ENCODE measurements at places on chromosomes 3 and 15. TPM values are rescaled to one million over a fixed set of nuclear protein-coding genes. Genes with fewer than 3 reads are reported as not detected.

SLC15A2 gene
- 0.44 TPM for total RNA-seq

LRTM1 gene
- not detected for total RNA-seq

HDAC11 gene
- 6.1 TPM for total RNA-seq

PLA2G4E gene
- not detected for total RNA-seq

PLSCR4 gene
- 0.78 TPM for total RNA-seq

GRAMD2A gene
- not detected for total RNA-seq

SH2D7 gene
- total RNA-seq: not detected

IGSF10 gene
- 0.22 TPM for total RNA-seq

MEIS2 gene
- total RNA-seq: not detected

- peaks cover 37% of the 10 kb centered on the region for H3K27me3 ChIP-seq
- DNase-seq: no peak
- no peak overlapping the region for H3K4me3 ChIP-seq
- H3K27ac ChIP-seq: no peak overlapping the region
- H3K36me3 ChIP-seq: no peaks in the 10 kb centered on the region
- H3K4me1 ChIP-seq: no peaks in the 10 kb centered on the region
Measured at GRCh38 chr3:142982038-142982773, 18.7 kb upstream of the PAQR9 start.

DNA sequence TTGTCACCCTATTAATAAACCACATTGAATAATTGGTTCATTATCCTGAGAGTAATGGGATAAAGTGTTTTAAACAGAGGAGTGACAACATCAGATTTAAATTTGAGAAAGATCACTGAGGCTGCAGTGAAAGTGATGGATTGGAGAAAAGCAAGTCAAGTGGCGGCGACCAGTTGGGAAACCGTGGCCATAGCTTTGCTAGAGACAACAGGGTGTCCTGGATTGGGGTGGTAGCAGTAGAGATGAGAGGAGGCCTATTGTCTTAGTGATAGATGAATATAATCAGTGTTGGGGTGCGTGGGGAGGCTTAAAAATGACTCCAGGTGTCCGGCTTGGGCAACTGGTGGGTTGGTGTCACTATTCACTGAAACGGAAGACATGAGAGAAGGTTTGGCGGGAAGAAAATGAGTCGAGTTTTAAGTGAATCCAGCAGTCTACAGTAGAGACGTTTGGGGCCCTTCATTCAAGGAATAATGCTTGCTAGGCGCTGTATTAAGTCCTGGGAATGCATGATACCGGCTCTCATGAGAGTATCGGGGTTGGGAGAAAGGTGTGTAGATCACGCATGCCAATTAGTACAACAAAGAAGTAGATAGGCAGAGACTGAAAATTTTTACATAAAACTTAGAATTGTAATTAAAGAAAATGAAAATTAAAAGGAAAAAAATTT is 819 bp downstream of the NEK4 start:
- peak overlapping the region; percentile 82 for H3K4me3 ChIP-seq
- H3K36me3 ChIP-seq: no peaks in the 10 kb centered on the region
- peak overlapping the region; percentile 91 for H3K27ac ChIP-seq
- DNase-seq: no peak
- H3K4me1 ChIP-seq: peaks cover 23% of the 10 kb centered on the region

DNA sequence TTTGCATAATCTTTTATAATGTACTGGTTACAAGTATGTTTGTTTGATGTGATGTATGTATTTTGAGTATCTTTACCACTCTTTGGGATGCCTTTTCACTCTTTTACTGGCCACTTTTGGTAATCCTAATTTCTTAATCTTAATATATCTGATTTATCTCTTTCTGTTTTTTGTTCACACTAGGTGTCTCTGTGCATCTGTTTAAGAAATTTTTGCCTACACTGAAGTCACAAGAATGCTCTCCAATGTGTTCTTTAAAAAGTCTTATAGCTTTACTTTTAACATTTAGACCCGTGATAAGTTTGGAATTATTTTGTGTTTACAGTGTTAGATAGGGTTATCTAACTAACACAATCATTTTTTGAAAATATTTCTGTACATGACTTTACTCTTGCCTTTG is 659.1 kb downstream of the SI start:
- no peak overlapping the region for H3K27ac ChIP-seq
- DNase-seq: no peak
- H3K36me3 ChIP-seq: no peaks in the 10 kb centered on the region
- no peaks in the 10 kb centered on the region for H3K27me3 ChIP-seq

DNA sequence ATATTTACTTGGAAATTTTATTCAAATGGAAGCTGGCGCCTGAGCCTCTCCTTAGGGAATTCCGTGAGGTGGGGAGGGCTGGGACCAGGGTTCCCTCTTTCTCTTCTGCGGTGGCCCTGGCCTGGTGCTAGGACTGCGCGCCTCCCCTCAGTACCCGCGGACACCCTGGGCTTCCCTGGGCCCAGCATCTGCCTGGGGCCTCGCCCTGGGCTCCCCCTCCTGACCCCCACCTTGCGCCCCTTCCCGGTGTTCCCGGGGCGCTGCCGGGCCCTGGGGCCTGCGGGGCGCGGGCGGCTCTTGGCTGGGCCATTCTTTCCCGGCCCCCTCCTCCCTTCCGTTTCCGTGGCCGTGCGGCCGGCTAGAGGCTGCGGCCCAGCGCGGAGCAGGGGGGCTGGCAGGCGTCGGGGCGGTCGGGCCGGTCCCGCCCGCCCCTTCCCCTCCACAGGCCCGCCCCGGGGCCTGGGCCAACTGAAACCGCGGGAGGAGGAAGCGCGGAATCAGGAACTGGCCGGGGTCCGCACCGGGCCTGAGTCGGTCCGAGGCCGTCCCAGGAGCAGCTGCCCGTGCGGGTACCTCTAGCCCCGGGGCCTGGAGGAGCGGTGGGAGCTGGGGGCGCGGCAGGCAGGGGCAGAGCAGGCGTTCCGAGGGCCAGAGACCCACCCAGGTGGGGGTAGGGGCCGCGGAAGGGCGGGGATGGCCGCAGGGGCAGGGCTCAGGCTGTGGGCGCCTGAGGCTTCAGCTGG is at the start of gene FES:
Gene FES, plus strand, starts transcription at position 529 of the 743 bp plus-strand sequence. CDS start 542 bp downstream, outside the sequence.
- H3K36me3 ChIP-seq: no peaks in the 10 kb centered on the region
- H3K27me3 ChIP-seq: peaks cover 5% of the 10 kb centered on the region
- peaks cover 9% of the 10 kb centered on the region for H3K4me1 ChIP-seq
- H3K4me3 ChIP-seq: peak within 1 kb of the TSS; percentile 81
- DNase-seq: no peak

DNA sequence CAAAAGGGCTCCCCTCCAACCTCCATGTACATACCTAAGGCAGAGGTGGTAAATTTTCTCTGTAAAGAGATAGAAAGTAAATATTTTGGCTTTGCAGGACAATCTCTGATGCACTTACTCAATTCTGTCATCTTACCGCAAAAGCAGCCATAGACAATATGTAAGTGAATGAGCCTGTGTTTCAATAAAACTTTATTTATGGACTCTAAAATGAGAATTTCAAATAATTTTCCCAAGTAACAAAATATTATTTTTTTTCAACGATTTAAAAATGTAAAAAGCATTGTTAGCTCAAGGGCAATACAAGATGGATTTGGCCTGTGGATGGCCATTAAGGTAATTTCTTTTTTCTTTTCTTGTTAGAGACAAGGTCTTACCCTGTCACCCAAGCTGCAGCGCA is 44.7 kb downstream of the SHQ1 start:
- peaks cover 3% of the 10 kb centered on the region for H3K36me3 ChIP-seq
- H3K4me1 ChIP-seq: peaks cover 9% of the 10 kb centered on the region
- no peaks in the 10 kb centered on the region for H3K27me3 ChIP-seq
- no peak overlapping the region for H3K27ac ChIP-seq
- no peak for DNase-seq

DNA sequence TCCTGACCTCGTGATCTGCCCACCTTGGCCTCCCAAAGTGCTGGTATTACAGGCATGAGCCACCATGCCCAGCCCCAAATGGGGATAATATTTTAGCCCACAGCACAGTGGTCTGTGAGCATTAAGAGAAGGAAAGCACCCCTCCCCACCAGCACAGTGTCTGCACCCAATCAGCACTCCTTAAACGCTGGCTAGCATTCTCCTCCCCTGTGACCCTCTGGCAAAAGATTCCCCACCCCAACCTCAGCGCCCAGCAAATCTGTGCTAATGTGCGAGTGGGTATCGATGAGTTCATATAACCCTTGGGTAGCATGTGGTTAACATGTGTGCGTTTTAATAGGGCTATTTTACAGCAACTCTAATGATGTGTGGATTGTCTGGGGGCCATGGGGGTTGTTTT is 18.3 kb upstream of the EPHB3 start:
- H3K27ac ChIP-seq: no peak overlapping the region
- peaks cover 37% of the 10 kb centered on the region for H3K27me3 ChIP-seq
- H3K4me3 ChIP-seq: no peak overlapping the region
- H3K4me1 ChIP-seq: peaks cover 16% of the 10 kb centered on the region

DNA sequence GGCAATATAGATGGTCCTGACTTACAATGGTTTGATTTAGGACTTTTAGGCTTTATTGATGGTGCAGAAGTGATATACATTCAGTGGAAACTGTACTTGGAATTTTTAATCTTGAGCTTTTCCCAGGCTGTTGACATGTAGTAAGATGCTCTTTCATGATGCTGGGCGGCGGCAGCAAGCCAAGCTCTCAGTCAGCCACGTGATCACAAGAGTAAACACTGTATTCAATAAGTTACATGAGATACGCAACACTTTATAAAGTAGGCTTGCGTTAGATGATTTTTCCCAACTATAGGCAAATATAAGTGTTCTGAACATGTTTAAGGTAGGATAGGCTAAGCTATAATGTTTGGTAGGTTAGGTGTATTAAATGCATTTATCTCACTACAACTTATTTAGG is 17.9 kb downstream of the PARP9 start:
- H3K27ac ChIP-seq: peak overlapping the region; percentile 56
- DNase-seq: no peak
- H3K36me3 ChIP-seq: peaks cover 12% of the 10 kb centered on the region
- peaks cover 6% of the 10 kb centered on the region for H3K4me1 ChIP-seq
- H3K27me3 ChIP-seq: no peaks in the 10 kb centered on the region

DNA sequence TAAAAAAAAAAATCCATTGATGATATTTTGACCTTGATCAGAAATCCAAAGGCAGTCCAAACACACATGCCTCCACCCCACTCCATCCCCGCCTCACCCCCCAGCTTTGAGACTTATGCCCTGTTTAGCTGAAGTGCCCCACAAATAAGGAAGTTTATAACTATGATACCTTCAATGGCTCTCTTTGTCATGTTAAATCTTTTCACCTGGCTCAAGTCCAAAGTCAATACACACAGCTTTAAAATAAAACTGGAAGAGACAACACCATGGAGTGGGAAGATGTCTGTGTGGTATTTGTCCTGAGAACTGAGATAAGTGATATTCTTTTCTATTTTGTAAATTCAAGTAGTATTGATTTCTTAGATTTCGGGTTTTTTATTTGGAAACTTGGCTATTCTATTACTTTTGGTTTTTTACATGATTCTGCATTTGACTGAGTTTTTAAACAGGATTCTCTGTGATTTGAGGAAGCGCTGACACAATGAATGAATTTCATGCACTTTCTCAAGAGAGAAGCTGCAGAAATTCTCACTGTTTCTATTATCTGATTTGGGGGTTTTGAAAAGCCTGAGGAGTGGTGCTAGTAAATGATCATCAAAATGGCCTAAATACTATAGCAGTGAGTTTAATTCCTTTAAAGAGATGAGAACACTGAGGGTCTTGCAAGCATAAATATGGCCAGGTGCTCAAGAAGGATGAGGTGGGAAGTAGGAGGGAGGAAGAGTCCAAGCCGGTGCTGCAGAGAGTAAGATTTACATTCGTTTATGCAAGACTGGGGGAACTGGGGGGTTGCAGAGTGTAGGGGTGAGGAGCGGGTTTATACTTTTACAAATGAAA is 5.2 kb downstream of the FOXB1 start:
- H3K27me3 ChIP-seq: peaks cover 74% of the 10 kb centered on the region
- no peak overlapping the region for H3K4me3 ChIP-seq
- H3K27ac ChIP-seq: no peak overlapping the region

DNA sequence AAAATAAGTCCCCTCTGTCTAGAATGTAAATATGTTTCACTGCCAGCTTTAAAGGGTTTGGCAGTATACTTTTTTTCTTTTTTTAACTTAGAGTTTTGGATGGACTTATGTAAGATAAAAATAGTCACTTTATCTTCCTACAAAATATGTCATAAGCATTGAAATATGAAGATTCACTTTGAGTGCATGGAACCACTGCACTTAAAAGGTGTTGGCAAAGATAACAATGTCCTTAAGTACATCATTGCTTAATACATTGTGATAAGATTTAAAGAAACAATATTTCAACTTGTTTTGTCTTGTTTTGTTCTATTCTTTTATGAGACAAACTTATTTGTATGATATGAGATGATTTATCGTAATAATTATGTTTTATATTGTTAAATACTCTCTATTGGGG is 66.3 kb upstream of the NAALADL2 start:
- no peaks in the 10 kb centered on the region for H3K27me3 ChIP-seq
- H3K4me3 ChIP-seq: no peak overlapping the region
- no peaks in the 10 kb centered on the region for H3K4me1 ChIP-seq
- no peak overlapping the region for H3K27ac ChIP-seq
- H3K36me3 ChIP-seq: no peaks in the 10 kb centered on the region

DNA sequence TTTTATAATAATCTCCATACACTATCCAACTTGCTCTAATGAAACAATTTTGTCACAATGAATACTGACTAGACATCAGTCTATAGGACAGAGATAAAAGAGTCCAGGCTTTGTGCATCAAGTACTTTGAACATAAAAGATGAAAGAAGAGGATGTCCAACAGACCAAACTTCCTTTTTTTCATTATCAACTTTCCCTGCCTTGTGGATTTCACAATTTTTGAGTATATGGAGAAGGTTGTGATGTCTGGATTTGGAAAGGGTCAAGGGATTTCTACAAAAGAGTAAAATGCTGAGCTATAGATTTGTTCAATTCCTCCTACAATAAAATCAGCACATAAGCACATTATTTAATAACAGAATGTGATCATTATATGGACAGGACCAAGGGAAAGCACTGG is 25.7 kb downstream of the CD47 start:
- peaks cover 7% of the 10 kb centered on the region for H3K36me3 ChIP-seq
- peaks cover 48% of the 10 kb centered on the region for H3K4me1 ChIP-seq
- peak overlapping the region; percentile 25 for H3K4me3 ChIP-seq
- peak overlapping the region; percentile 51 for H3K27ac ChIP-seq
- H3K27me3 ChIP-seq: no peaks in the 10 kb centered on the region

- H3K27me3 ChIP-seq: no peaks in the 10 kb centered on the region
- H3K4me3 ChIP-seq: no peak overlapping the region
- H3K27ac ChIP-seq: no peak overlapping the region
- no peaks in the 10 kb centered on the region for H3K36me3 ChIP-seq
- DNase-seq: no peak
- H3K4me1 ChIP-seq: peaks cover 26% of the 10 kb centered on the region
Measured at GRCh38 chr3:152348436-152349177, 79.9 kb downstream of the MBNL1 start.

DNA sequence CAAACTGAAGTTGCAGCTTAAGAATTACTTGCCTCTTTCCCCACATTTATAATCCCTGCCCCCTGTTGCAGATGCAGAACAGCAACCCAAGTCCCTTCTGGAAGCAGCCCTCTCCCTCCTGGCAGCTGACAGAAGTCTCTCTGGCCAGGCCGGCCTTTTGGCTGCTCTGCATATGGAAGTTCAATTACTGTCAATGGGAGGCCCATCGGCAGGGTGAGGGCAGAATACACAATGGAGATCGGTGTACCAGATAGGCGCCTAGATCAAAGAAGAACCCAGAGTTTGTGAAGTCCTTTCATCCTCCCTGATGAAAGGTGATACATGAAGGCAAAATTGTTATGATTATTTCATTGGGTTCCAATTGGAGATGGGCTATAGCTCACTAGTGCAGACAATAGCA is 327.9 kb upstream of the CTNNB1 start:
- no peak overlapping the region for H3K27ac ChIP-seq
- no peak overlapping the region for H3K4me3 ChIP-seq
- peaks cover 27% of the 10 kb centered on the region for H3K27me3 ChIP-seq
- peaks cover 2% of the 10 kb centered on the region for H3K4me1 ChIP-seq
- H3K36me3 ChIP-seq: no peaks in the 10 kb centered on the region

GRCh38 chr3:12425850-12426579 is 58.3 kb upstream of the TSEN2 start:
- peak overlapping the region; percentile 50 for H3K4me3 ChIP-seq
- H3K27me3 ChIP-seq: peaks cover 30% of the 10 kb centered on the region
- peaks cover 5% of the 10 kb centered on the region for H3K4me1 ChIP-seq
- H3K27ac ChIP-seq: peak overlapping the region; percentile 16
- no peak for DNase-seq
